Stimulated activated CD4-positive, alpha-beta T cell treated with anti-CD3 and anti-CD28 coated beads, Interleukin-15, amount 100 ng/mL, for 1 hour (primary cell): ENCODE measurements at places on chromosomes 6 and 20.

DNA sequence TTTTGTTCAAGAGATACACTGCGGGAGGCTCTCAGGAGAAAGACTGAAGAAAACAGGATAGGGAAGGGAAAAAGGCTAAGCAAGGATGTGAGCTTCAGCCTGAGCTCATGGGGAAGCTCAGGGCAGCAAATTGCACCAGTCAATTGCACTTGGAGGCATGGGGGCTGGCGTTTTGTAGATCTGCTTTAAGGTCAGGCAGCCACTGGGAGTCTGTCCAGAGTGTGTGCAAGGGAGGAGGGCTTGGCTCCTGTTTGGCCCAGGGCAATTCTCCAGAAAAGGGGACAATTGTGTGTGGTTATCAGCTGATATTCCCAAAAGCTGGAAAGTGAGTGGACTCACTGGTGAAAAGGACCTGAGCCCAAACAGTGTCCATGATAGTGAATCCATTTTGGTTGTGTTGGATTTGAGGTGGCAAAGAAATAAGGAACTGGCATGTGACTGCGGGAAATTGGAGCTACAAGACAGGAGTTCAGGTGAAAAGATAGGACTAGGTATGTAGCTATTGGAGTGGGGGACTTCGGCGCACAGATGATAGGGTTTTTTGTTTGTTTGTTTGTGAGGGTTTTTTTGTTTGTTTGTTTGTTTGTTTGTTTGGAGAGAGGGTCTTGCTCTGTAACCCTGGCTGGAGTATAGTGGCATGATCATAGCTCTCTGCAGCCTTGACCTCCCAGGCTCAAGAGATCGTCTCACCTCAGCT, 22.3 kb upstream of the IER3 start:
- DNase-seq: no peak

GRCh38 chr20:18324596-18325089, 36.3 kb downstream of the ZNF133 start:
- no peak for DNase-seq

DNA sequence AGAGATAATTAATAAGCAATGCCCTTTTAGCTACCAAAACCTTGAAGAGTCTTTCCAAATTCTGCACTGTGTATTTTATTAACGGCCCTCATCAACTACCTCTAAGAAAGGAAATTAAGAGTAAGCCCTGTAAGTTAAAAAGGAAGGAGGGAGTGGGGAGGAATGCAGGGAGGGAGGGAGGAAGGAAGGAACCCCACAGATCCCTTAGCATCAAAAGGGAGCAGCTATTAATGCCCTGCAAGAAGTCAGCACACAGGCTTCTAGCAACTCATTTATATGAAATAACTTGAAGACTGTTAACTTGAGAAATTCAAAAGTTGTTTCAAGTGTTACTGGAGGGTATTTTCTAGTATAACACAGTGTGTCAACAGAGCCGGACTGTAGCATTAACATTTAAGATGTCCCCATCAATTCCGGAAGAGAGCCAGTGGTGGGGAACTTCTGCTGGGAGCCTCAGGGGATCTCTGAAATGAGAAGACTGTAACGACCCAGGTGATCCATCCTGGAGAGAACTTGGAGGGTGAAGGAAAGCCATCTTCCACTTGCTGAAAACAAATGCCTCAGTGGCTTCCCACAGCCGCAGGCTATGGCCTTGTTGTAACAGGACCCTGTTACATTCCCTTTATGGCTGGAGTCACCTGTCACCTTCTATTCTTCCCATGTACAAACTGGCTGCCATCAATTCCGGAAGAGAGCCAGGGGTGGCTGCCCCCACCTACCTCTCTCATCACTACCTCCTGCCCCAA, 33.2 kb downstream of the SLC22A23 start:
- DNase-seq: no peak

DNA sequence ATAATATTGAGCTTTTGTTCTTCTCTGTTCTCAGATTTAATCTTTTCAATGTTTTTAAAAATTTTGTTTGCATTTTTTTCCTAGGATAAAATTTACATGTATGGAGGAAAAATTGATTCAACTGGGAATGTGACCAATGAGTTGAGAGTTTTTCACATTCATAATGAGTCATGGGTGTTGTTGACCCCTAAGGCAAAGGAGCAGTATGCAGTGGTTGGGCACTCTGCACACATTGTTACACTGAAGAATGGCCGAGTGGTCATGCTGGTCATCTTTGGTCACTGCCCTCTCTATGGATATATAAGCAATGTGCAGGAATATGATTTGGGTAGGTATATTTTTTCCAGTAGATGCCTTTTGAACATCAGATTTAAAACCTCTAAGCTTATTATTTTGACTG, 89.8 kb downstream of the ATRN start:
- DNase-seq: no peak

GRCh38 chr20:59361411-59361810, 61.0 kb downstream of the EDN3 start:
- DNase-seq: no peak

- no peak for DNase-seq
These were observed 30.7 kb downstream of the MGME1 start for GRCh38 chr20:17999566-17999965.

- no peak for DNase-seq
These were observed 123.5 kb downstream of the MAP3K7 start for GRCh38 chr6:90463359-90463758.

- DNase-seq: no peak
These were observed 199.8 kb downstream of the PLCB1 start for GRCh38 chr20:8331740-8332412.

DNA sequence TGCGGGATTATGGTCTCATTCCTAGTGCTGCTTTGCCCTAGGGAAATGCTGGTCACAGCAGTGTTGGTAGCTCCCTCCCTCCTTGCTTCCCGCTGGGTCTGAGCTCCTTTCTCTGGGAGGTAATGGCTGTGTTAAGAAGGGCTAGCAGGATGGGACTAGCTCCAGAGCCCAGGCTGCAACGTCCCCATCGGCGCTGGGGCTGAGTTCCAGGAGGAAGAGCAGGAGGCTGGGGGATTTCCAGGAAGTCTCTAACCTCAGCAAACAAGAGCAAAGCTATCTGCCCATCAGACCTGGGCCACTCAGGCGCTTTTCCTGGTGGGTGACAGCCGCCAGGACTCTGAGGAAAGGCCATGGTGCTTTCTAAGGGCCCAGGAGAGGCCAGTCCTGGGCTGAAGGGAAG, 174.2 kb downstream of the DLL1 start:
- no peak for DNase-seq

GRCh38 chr6:21634582-21634981, 41.0 kb downstream of the SOX4 start:
- DNase-seq: no peak

DNA sequence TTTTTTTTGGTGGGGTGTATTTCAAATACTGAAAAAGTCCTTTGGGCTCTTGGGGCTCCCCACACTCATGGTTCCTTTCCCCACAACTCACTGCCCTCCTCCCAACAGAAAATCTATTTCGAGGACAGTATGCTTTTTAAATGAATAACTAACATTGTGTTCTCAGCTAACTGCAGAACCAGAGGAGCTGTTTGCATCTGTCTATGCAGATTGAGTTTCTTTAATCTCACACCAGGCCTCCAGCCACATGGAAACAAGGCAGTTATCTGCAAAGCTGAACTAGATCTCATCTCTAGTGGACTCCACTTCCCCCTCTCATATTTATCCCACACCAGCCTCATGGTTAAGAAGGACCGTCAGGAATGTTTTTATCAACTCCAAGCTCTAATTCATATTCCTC, 955.1 kb downstream of the KIF16B start:
- no peak for DNase-seq

GRCh38 chr20:60258255-60258863, 300.1 kb downstream of the CDH26 start:
- DNase-seq: no peak

GRCh38 chr20:54622333-54623295, 147.2 kb downstream of the DOK5 start:
- DNase-seq: no peak
